ENCODE measurements at places on chromosomes 13 and 19.
A peak's percentile ranks its signal among the peaks of the same experiment; 100 is the strongest.

GRCh38 chr19:56099638-56100539 lies 21.2 kb downstream of the ZNF787 start:
- no peak for DNase-seq

DNA sequence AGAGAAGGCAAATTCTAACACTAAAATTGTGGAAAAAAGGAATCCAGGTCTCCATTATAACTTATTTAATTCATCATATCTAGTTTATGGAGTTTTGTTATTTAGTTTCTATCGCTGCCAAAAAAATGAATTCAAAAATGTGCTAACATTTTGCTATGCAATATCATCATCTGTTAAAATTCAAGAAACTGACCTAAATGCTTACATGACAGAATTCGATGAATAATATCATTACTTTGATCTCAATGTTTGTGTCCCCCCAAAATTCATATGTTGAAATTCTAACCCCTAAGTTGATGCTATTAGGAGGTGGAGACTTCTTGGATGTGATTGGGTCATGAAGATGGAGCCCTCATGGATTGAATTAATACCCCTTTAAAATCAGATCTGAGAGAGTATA lies 775.0 kb downstream of the PCDH17 start:
- no peak for DNase-seq

DNA sequence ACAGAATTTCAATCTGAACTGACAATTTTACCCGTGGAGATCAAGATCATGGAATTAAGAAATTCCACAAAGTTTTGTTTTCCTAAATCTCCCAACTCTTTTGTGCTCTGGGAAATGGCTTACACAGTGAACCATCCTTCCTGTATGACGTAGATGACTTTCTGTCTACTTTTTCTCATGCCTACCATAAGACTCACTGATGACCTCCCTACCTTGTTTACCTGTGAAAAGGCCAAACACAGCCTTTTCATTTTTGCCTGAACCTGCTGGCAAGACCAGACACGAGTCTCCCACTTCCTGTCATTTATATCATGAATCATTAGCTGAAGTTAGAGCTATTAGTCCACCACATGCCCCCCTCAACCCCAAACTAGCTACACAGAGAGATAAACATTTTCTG lies 4.6 kb upstream of the KBTBD6 start:
- DNase-seq, result no peak

GRCh38 chr13:105428811-105429210 lies 1106.7 kb downstream of the EFNB2 start:
- DNase-seq, result no peak

- DNase-seq, result no peak
These were observed 141.0 kb downstream of the AKAP11 start for GRCh38 chr13:42412812-42413483.

- no peak for DNase-seq
These were observed 767 bp upstream of the ZNF793 start for GRCh38 chr19:37505958-37506386.

- no peak for DNase-seq
These were observed 42.3 kb upstream of the CYP2B6 start for GRCh38 chr19:40948580-40949299.

DNA sequence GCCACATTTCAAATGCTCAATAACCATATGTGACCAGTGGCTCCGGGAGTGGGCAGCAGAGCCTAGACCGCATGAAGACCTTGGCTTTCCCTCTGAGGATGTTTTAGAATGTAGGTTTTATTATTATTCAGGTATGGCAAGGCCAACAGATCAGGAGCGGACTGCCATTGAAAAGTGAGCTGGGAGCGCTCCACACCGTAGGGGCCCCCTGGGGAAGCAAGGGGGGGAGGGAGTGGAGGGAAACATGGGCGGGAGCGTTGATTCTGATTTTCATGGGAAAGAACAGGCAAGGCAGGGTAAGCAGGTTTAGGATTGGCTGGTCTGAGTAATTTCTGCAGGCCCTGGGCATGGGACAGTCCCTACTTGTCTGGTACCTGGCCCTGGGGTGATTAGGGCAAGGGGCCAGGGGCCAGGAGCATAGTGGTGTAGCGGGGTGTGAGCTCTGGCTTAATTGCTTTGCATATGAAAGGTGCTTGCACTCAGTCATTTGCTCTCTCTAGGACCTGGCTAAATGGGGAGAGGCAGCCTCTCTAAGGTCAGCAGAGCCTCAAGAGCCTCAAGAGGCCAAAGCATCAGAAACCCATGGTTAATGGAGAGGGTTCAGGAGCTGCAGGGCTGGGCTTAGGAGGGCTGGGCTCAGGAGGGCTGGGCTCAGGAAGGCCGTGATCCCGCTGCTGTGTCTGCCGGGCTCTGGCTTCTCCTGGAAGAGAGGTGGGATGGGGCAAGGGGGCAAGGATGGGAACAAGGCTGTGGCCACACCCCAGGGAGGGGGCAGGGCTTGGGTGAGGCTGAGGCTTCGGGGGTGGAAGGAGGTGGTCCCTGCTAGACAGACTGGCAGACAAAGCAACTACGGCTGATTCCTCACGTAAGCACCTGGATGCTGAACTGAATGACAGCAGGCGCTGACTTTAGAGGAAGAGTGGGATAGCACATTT lies 82.0 kb upstream of the WASF3 start:
- DNase-seq, result peak; percentile 67

DNA sequence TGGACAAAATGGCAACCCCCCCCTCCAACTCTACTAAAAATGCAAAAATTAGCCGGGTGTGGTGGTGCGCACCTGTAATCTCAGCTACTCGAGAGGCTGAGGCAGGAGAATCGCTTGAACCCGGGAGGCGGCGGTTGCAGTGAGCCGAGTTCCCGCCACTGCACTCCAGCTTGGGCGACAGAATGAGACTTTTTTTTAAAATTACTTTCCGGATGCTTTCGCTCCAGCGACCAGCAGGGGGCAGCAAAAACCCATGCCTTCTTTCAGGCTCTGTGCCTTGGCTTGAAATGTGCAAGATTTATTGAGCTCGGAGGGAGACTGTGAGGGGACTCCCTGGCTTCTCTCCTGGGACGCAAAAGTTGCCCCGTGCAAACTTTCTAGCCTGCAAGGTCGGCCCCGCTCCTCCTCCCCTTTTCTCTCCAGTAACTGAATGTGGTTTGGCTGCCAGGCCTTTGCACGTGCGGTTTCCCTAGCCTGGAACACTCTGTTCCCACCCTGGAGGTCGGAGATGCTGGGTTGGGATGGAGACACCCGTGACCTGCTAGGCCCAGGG lies 61.4 kb upstream of the NFIC start:
- peak; percentile 80 for DNase-seq

DNA sequence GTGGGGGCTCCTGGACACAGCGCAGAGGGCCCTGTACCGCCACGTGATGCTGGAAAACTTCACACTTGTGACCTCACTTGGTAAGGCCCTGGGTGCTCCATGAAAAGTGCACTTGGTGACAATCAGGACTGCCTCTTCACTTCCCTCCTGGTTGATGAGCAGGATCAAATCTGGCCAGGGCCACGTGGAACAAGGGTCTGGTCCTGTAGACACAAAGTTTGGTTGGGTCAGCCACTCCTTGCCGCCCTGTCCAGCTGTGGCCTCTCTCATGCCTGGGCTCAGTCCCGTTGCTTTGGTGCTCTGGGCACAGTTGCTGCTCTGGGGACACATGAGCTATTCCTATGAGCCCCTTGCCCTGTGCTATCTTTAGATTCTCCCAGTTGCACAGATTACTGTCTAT lies 2.3 kb downstream of the ZNF324B start:
- DNase-seq, result no peak

DNA sequence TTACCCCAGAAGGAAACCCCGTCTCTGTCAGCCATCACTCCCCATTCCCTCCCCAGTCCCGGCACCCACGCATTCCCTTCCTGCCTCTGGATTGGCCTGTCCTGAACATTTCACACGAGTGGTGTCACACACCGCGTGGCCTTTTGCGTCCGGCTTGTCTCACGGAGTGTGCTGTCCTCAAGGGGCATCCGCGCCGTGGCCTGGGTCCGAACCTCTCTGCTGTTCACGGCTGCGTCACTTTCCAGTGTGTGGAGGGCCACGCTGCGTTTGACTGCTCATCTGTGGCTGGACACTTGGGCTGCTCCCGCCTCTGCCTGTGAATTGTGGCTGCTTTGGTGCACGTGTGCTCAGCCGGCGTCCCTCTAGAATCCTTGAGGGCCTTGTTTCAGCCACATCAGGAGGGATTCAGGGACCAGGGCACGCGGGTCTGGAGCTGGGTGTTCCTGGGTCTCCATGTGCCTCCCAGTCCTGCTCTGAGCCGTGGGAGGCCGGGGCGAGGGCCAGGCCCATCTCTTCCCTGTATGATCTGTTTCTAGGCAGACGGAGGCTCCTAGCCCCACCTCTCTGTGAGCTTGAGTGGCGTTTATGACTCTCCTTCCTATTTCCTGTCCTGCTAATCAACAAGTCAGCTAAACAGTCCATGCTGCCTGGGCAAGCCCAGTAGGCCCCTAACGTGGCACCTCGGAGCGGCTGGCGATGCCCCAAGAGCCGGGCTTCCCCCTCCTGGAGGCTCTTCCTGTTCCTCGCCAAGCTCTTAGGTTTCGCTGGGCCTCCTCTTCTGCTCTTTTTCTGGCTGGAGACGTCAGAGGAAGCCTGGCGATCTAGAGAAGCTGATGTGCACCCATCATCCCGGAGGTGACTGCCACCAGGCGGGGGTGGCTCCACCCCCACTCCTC lies 8.1 kb downstream of the STK11 start:
- DNase-seq, result no peak

GRCh38 chr19:16262618-16263017 lies 62.0 kb upstream of the KLF2 start:
- no peak for DNase-seq

GRCh38 chr13:42107421-42107820 lies 59.0 kb downstream of the DGKH start:
- no peak for DNase-seq

DNA sequence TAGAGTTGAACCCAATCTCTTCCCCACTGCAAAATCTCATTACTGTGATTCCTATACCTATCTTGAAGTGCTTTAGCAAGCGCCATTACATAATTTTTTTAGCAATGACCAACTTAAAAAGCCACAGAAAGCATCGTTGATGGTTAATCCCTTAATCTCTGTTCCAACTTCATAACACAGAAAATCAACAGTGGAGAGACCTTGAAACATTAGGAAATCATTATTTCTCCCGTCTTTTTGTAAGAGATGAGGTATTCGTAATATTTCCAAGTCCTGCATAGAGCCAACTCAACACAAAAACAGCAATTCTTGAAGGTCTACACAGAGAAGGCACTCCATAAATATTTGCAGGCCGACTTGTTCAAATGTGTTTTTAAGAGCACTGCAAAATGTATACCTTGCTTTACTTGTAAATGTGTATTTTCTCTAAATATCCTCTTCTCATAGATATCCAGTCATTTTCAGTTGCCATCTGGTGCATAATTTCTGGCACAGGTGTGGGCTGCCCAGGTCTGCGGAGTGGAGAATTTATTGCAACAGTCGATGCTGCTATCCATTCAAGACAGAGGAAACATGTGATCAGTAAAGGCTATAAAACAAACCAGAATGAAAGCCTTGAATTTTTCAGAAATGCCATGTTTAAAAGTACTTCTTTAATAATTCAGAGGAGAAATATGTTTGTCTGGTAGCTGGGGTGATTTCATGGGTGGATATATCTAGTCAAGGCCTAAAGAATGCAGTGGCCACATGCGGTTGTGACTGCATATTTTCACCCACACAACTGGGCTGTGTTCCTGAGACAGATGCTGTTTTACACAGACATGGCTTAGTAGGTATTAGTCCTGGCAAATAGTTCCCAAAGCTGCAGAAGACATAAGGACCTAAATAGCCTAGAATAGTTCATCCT lies 234.3 kb upstream of the STARD13 start:
- no peak for DNase-seq

GRCh38 chr19:51691584-51692428 lies 1.3 kb upstream of the SPACA6 start:
- DNase-seq, result no peak

DNA sequence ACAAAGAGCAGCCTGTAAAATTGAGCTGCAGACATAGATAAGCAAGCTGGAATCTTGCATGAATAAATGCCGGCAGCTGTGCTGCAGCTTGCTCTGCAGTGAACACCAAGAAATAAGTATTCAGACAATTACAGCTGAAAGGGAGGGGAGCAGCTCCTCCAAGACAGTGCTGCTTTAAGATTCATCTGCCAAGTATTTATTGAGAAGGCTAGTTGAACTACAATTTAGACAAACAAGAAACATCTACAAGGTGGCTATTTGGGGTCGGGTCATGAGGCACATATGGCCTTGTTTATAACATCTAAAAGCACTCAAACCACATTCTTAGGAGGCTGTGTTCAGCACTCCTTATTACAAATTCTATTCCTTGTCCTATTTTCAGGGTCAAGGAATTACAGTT lies 34.9 kb downstream of the ZNF726 start:
- DNase-seq, result no peak

DNA sequence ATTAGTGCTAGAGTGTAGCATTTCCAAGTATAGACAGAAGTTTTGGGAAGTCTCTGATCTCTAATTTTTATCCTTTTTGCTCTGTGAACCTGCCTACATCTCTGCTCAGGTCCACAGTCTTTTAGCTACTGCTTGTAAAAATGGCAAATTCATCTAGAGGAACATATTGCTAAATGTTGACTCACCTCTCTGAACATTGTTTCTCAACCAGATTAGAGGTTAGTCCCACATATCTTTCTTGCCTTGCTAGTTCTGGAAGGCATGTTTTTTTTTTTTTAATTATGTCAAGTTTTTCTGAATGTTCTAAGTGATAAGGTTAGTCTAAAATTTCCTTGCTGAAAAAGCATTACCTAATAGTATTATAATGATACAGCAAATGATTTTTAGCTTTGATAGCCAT lies 2889.6 kb upstream of the PCDH20 start:
- DNase-seq, result no peak

- no peak for DNase-seq
These were observed 737 bp downstream of the XRCC1 start for GRCh38 chr19:43574424-43575155.

GRCh38 chr13:20399961-20400360 lies 125.7 kb downstream of the CRYL1 start:
- no peak for DNase-seq

- no peak for DNase-seq
These were observed 1355.1 kb downstream of the PCDH9 start for GRCh38 chr13:65875031-65875430.

GRCh38 chr13:35179494-35179893 lies 237.4 kb downstream of the NBEA start:
- no peak for DNase-seq

- DNase-seq, result no peak
These were observed 18.5 kb downstream of the RFX2 start for GRCh38 chr19:6091771-6092291.

- DNase-seq, result no peak
These were observed 59.2 kb downstream of the MLLT1 start for GRCh38 chr19:6220385-6221191.

- no peak for DNase-seq
These were observed 77.0 kb downstream of the CAB39L start for GRCh38 chr13:49366841-49367240.

DNA sequence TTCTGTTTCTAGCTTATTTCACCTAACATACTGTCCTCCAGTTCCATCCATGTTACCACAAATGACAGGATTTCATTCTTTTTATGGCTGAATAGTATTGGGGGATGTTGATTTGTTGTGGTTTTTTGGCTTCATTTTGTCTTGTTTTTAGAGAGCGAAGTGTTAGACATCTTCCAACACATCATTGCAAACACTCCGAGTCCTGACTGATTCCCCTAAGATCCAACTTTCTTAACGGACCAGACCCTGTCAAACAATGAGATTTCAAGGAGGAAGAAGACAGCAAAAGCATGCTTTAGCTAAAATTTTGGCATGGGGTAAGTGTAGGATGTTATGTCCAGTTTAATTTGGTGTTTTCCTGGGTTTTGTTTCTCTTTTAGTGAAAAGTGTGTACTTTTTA lies 3.8 kb upstream of the CASP14 start:
- no peak for DNase-seq

- DNase-seq, result peak; percentile 82
These were observed 15.9 kb upstream of the NOP53 start for GRCh38 chr19:47729468-47729798.

Data from cardiac septum (tissue), 1 donor.